ENCODE measurements at places on chromosomes 7 and 10. TPM values are rescaled to one million over a fixed set of nuclear protein-coding genes. Genes with fewer than 3 reads are reported as not detected.

INPP5F gene
- 30.9 TPM for total RNA-seq

FAM241B gene
- total RNA-seq: 5.4 TPM

OR2A7 gene
- 2.8 TPM for total RNA-seq

GRCh38 chr10:122461367-122461728 lies at the start of gene HTRA1:
TSS of gene HTRA1 (plus strand) at chr10:122461553. CDS start at chr10:122461653, 100 bp downstream.
- DNase-seq: peak; percentile 80

DNA sequence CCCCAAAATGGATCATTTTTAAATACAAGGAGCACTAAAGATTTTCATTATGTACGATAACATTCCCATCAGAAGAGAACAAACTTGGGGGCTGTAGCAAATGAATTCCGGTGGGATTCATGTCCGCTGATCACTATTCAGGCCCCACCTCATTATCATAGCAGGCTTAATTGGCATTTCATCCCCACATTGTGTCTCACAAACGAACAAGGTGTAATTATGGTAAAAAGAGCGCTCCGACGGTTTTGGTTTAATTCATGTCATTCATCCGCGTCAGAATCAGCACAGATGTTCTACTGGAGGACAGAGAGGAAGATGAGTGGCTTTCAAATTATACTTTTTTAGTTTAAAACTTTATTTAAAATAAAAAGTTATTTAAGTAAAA lies 124.7 kb downstream of the MAD1L1 start:
- DNase-seq: no peak

- DNase-seq: no peak
These were observed 317.3 kb upstream of the CACNA2D1 start for GRCh38 chr7:82760831-82761230.

GRCh38 chr7:124155432-124156022 lies 122.7 kb upstream of the TMEM229A start:
- DNase-seq: no peak

DNA sequence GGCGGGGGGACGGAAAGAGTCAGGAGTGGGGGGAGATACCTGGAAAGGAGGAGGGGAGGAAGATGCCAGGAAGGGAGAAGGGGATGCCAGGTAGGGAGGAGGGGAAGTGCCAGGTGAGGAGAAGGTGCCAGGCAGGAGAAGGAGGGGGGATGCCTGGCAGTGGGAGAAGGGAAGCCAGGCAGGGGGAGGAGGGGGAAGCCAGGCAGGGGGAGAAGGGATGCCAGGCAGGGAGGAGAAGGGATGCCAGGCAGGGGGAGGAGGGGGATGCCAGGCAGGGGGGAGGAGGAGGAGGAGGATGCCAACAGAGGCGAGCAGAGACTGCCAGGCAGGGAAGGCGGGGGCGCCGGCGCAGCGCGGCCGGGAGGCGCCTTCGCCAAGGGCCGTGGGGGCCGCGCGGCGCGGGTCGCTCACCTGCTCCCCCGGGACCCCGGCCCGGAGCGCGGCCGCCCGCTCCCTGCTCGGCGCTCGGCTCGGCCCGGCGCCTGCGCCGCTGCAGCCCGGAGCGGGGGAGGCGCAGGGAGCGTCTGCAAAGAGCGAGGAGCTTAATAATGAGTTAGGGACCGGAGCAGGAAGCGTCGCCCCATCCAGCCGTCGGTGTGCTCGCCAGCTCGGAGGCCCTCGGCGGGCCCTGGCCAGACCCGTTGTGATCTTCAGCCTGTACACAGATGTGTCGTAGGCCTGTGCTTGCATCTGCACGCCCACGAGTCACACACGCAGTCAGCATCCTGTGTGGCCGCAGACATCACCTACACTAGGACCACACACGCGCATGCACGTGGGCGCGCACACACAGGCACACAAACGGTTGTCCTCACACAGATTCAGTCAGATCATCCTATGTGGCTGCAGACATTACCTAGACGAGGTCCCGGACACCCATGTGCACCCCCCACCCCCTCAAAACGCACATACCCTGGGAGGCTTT lies 28.4 kb upstream of the SMARCD3 start:
- peak; percentile 70 for DNase-seq

GRCh38 chr10:30556189-30556588 lies 73.4 kb downstream of the LYZL2 start:
- DNase-seq: no peak

DNA sequence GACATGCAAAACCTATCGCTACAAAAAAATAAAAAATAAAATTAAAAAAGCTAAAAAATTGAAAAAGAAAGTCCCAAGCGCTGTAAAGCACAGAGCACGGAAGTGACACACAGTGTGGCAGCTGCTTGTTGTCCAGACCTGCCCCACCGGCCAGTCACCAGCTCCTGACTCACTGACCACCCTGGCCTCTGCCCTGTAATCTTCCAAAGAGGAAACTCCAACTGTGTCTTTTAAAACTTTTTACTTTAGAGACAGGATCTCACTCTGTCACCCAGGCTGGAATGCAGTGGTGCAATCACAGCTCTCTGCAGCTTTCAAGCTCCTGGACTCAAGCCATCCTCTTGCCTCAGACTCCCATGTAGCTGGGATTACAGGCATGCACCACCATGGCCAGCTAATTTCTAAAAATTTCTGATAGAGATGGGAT lies 23.6 kb downstream of the GNA12 start:
- DNase-seq: peak; percentile 86

Data from uterus (tissue), 4 donors.